ENCODE measurements at places on chromosomes 11 and 22.

- DNase-seq = no peak
Observed at GRCh38 chr11:14971865-14972580, at the start of gene CALCA. Gene CALCA (minus strand): TSS chr11:14972351. CDS start chr11:14971192, 1,159 bp downstream.

GRCh38 chr11:70065318-70066135, 12.6 kb upstream of the ANO1 start:
- DNase-seq = no peak

DNA sequence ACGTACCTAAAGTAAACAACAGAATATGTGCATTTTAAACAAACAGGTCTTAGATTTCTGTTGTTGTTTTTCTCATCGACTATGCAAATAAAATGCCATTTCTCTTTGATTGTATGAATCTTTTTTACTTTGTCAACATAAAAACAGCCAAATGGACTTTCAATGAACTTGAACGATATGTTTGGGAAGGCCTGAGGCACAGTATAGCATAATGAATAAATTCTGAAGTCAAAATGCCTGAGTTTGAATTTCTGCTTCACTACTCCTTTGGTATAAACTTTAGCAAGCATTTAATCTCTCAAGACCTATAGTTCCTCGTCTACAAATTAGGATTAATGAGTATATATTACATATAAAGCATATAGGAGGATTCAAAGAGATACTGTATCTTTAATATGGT, 1369.9 kb upstream of the TENM4 start:
- DNase-seq = no peak

DNA sequence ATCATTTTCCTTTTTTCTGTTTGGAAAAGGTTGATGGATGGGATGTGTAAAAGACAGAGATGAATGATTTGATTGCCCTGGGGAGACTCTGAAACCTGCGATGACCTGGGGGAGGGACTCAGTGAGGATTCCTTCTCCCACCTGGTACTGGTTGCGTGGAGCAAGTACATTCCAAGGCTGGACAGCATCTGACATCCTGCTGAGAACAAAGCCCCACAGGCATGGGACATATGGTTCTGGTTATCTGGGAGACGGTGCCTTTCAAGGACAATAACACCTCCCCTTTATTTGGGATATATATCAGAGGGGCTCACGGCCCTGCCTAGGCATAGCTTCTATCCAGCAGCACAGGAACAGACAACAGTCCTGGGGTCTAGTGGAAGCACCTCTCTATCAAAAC, 527.8 kb downstream of the METTL15 start:
- no peak for DNase-seq

DNA sequence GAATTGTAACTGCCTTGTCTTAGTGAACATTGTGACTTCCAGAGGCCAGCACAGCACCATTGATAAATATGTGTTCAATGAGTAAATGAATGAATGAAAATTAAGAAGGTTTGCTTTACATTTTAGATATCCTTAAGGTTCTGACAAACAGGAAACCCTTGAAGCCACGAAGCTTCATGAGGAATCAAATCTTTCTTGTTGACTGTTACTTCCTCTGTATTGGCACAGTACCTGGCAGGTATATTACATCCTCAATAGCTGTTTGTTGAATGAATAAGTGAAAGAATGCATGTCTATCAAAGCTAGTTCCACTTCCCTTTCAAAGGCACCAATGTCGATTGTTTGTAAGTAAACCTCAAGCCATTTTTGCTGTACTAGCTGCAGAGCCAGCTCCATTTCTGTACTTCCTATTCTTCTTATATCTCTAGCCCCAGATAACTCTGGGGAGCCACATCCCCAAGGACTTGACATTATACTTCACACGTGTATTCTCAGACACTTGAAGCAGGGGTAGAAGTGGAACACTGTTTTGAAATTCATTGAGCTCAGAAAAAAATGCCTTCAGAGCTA, 140.3 kb upstream of the RAG2 start:
- no peak for DNase-seq

GRCh38 chr11:15150507-15150906, 35.8 kb downstream of the INSC start:
- no peak for DNase-seq

- no peak for DNase-seq
Observed at GRCh38 chr11:133399855-133400625, 132.3 kb downstream of the OPCML start.

DNA sequence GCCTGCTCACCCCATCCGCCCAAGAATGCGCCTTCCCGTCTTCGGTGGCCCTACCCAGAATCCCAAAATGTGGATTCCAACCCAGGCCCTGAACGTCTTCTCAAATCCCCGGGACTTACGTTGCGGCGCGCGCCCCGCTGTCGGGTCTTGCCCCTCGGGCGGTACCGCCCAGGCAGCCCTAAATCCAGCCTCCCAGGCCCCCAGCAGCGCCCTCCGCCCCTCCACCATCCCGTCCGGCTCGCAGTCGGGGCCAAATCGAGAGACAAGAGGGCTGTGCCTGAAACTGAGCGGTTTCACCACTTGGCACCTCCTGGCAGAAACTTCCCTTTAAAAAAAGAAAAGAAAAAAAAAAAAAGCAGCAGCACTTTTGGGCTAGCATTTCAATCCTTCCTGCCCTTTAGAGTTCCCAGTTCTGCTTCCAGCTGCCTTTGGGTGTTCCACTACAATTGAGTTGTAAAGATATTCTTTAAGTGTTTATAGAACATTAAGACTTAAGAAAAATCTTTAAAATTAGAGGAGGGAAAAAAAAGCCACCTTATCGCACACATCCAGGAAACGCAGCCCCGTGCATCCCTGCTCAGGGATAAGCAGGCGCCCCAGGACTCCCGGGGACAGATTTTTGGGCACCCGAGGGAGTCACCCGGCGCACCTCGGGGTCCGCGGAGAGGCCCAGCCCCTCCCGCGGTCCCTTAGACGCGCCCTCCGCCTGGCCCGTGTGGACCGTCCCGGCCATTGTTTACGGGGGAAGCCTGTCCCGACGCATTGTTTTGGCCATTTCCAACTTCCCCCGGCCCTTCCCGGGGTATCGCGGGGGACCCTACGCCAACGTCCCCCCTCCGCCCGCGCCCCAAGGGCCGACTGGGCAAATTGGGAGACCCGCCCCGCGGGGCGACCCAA, 57.6 kb downstream of the KCNJ4 start:
- DNase-seq = peak; percentile 17

DNA sequence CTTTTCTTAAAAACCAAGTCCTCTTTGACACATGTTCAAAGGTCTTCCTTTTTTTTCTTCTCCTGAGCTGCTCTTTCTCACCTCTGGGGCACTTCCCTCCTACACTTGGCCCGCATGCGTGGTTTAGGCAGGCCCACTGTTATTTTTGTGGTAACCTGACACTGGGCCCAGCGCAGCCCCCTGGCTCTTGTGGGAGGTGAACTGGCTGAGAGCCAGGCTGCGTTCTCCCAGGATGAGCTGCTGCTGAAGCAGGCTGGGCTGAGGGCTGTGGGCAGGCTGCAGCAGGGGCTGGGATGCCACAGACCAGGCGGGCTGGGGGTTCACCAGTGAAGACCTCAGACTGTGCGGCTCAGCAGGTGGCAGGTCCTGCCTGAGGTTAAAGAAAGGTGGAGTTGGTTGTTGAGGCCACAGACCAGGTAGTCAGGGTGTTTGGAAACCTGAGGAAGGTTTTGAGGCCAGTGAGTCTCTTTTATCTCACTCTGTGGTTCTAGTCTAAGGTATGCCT, 72.4 kb downstream of the TEAD1 start:
- no peak for DNase-seq

DNA sequence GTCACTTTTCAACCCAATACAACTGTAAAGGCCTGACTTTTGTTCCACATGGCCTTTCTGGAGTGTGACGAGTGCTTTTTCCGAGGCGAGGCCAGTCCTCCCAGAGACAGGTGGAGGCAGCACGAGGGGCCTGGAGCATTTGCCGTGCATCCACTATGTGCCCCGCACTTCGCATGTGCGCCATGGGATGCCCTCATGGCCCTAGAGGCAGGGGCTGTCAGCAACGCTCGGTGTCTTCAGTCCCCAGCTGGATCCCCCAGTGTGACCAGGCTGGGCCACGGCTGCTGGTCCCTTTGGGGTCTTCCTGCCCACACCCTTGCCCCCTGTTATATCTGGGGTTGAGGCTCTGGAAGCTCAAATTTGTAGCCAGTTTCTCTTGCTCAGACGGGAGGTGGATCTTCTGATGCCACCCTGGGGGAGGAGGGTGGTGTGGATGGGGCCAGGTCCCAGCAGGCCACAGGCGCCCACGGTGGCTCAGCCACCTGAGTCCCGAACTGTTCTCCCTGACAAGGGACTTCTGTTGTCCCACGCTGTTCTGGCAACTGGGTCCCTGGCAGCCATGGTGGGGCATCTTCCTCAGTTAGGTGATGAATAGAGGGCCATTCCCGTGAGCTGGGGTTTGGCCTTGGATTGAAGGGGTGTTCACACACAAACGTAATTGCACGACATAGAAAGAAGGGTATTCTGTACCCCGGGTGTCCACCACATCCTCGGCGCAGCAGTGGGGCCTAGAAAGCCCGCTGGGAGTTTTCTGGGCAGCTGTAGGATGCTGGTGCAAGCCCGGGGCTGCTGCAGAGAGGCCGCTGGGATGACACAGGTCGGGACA, 100.9 kb downstream of the CTTN start:
- no peak for DNase-seq

DNA sequence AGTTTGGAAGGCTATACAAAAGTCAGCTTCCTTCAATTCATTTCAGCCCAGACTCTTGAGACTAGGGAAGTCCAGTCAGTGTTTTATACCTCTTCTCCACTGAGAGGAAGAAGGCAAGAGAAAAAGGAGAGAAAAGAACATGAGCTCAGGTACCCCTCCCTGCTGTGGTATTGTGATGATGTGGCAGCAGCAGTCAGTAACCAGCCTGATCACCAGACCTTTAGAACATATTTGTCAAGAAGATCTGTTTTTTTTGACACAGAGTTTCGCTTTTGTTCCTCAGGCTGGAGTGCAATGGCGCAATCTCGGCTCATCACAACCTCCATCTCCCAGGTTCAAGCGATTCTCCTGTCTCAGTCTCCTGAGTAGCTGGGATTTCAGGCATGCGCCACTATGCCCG, 21.2 kb upstream of the RPS13 start:
- DNase-seq = no peak

GRCh38 chr11:70064726-70065317, 13.3 kb upstream of the ANO1 start:
- DNase-seq = no peak

- DNase-seq = no peak
Observed at GRCh38 chr11:19743622-19744021, 31.0 kb downstream of the NAV2 start.

- DNase-seq = no peak
Observed at GRCh38 chr11:126443120-126443519, 87.6 kb downstream of the ST3GAL4 start.

- peak; percentile 52 for DNase-seq
Observed at GRCh38 chr11:12200279-12200990, 90.0 kb downstream of the MICAL2 start.

- no peak for DNase-seq
Observed at GRCh38 chr11:111148953-111149352, 96.6 kb upstream of the POU2AF2 start.

DNA sequence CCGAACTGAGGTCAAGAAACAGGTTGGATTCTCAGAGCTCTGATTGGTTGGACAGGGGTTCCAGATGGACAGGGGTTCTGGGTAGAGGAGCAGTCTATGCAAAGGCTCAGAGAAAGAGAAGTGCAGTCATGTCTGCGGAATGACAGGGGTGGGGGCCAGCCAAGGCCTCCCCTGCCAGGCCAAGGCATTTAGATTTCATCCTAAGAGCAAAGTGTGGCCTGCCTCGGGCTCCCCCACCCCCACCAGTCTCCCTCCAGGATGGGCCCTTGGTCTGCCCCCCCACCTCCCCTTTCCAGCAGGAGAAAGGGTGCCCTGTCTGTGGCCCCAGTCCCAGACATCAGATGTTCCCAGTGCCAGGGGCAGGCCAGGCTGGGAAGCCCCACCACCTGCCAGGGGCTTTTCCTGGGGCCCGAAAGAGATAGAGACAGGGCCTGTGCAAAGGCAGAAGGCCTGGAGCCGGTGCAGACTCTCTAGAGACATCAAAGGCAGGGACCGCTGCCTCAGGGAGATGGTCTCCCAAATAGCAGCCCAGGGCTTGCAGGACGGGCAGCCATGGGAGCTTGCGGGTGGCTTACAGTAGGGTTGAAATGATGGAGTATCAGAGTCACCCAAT, 9.4 kb downstream of the SUSD2 start:
- no peak for DNase-seq
